ENCODE measurements at places on chromosomes 1 and 21.

DNA sequence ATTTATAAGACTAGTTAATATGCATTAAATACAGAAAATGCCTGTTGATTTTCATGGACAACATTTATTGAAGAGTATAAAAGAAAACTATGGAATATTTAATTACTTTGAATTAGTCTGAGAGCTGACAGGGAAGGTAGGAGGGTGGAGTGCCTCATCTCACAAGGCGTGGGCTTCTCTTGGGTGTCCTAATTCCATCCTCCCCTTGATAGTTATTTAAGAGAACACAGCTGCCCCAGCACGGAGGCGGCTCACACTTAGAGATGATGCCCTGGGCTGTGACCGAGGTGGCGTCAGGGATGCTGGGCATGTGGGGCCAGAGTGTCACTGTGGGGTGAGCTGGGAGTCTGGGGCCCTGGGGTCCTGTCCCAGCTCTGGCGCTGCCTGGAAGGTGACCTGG is 493.0 kb downstream of the PTPRU start:
- DNase-seq: no peak

DNA sequence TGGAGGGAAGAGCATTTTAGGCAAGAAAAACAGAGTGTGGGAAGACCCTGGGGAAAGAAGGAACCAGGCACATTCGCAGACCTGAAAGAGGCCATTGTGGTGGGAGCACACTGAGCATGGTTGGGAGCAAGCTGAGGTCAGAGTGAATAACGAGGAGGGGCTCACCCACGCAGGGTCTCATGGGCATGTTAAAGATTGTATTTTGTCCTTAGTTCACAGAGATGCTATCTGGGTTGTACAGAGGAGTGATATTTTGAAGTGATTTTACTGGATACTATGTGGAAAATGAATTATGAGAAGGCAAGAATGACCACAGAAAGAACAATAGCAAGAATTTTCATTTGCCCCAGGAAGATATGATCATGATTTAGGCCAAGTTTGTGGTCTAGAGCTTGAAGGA is 578.3 kb upstream of the NR5A2 start:
- no peak for DNase-seq

GRCh38 chr1:38586993-38587646 is 272.5 kb downstream of the RRAGC start:
- DNase-seq: peak; percentile 62

DNA sequence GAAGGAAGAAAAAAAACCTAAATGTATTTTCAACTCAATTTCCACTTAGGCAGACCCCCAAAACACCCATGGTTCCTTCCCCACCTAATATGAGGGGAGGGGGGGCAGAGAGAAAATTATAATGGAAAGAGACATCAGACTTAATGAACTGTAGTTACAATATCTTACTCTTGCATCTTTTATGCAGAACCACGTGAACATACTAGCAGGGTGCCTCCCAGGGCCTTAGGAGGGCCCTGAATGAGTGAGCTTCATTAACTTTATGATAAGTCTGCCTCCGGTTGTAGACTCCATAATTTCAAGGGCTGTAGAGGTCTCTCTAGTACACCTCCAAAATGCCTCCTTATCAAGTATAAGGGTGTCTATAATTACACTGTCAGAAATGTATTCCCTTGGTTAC is 11.3 kb upstream of the KIRREL1 start:
- DNase-seq: no peak

- DNase-seq: no peak
These were observed 48.2 kb upstream of the A3GALT2 start for GRCh38 chr1:33369081-33369480.

DNA sequence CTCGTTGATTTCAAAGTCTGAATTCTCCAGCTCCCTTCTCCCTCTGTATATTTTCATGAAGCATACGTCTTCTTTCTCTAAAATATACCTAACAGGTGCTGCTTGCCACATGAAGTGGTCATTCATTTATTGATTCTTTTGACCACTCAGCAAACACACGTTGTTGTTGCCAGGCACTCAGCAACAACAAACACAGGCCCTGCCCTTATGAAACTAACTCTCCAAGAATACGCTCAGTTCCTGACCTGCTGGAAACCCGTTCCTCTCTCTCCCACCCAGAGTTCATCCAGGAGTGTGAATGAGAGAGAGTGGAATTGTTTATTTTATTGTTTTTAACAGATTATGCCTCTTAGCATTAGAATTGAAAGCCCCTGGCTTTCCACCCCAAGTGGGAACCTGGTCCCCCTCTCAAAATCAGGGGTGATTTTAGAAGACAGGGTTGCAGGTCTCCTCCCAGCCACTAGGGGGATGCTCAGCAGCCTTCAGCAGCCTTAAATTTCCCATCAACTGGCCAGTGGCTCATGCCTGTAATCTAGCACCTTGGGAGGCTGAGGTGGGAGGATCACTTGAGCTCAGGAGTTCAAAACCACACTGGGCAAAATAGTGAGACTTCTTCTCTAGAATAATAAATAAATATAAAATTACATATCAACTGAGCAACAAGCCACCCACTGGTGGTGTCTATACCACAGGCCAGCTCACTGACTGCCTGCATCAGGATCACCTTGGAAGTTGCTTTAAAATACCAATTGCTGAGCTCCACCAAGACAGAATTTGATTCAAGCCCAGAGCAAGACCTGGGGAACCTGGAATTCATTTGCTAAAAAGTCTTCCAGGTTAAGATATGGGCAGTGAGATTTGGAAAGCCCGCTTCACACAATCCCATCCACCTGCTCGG is 181.0 kb upstream of the KLHDC7A start:
- no peak for DNase-seq

DNA sequence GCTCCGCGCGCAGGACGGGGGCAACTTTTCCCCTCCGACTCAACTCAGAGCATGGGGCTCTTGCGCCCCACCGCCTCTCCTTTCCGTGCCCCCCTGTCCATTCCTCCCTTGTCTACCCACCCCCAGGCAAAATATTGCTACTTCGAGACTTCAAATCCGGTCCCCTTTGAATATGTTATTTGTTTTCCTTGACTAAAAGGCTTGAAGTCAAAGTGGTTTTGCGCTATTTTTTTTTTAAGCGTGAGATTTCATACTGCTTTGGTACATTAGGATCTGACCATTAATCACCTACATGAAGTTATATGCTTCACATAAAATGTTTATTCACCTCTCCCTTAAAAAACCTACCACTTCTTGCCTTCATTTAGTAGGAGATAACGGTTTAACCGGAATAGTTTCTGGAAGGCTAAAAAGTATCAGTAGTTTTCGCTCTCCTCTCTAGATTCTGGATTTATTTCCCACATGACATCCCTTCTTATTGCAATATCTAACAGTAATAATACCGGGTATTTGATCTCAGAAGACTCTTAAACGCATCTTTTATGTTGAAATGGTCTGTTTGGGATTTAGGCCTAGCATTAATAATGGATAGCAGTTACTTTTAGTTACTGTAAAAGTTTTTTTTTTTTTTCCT is 1.6 kb downstream of the NFIA start:
- DNase-seq: no peak

GRCh38 chr1:159959451-159959850 is 5.4 kb upstream of the SLAMF9 start:
- DNase-seq: no peak

- DNase-seq: no peak
These were observed 89.7 kb upstream of the ADAR start for GRCh38 chr1:154697710-154698109.

GRCh38 chr1:92964998-92965397 is 3.7 kb upstream of the DIPK1A start:
- no peak for DNase-seq

GRCh38 chr1:175794586-175794985 is 51.2 kb upstream of the TNR start:
- DNase-seq: no peak

DNA sequence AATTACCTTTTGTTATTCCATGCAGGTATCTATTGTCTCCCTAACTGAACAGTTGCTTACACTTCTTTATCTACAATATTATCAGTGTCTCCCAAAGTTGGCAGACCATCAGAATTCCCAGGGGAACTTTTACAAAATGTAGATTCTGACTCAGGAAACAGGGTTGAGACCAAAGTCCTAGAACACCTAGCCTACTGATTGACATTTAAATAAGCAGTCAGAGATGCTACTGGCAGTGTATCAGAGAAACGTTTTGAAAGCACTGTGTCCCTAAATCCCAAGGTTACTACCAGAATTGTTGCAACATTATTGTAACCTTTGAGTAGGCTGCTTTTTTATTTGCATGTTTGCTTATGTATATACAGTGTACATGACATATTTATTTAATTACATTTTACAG is 1.8 kb upstream of the F5 start:
- DNase-seq: no peak

DNA sequence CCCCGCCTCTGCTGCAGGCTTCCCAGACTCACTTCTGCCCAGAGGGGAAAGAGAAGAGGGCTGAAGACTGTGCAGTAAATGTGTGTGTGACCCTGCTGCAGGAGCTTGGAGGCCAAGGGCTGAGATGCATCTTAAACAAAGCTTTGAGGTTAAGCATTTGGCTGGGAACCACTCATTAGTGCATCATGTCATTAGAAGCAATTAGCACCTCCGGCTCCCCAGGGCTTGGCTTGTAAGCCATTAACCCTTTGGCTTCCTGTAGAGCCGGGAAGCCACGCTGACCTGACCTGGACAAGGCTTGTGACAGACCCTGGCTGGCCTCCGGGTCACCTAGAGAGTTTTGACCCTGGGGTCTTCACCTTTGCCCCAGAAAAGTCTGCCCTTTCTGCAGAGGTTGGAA is 77.0 kb downstream of the CSMD2 start:
- no peak for DNase-seq

- no peak for DNase-seq
These were observed 160.0 kb downstream of the PDE4B start for GRCh38 chr1:65952696-65953095.

- no peak for DNase-seq
These were observed 132.9 kb upstream of the C1orf21 start for GRCh38 chr1:184253921-184254320.

DNA sequence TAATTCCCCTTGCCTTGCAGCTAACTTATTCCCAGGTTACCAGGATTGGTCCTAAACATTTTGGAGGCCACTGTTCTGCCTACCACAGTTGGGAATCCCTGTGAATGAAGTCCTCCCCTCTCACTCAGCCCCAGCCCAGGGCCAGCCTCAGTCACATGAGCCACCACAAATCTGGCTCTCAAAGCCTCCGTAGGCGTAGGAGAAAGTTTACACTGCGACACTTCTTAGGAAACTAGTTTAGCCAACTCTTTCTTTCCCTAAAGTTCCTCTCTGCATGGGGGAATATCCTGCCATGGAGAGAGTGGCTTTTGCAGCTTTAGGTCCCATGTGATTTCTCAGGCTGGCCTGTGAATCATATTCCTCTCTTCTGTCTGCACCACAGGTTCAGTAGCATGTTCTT is 45.7 kb upstream of the ETV3 start:
- DNase-seq: no peak

DNA sequence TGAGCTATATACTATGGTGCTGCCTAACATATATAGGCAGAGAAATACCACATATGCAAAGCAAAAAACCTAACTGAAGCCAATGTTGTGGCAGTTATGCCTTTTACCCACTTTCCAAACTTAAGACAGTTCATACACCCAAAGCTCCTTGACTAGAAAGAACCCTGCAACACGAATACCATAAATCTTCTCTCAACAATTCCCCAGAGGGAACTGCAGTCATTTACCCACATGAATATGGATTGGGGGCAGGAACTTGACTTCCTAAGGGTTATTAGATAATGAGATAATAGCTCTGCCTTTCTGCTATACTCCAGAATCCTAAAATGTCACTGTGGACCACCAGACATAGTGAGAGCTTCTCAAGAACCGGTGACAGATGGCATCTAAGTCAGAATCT is 2.9 kb upstream of the ASPM start:
- DNase-seq: no peak

DNA sequence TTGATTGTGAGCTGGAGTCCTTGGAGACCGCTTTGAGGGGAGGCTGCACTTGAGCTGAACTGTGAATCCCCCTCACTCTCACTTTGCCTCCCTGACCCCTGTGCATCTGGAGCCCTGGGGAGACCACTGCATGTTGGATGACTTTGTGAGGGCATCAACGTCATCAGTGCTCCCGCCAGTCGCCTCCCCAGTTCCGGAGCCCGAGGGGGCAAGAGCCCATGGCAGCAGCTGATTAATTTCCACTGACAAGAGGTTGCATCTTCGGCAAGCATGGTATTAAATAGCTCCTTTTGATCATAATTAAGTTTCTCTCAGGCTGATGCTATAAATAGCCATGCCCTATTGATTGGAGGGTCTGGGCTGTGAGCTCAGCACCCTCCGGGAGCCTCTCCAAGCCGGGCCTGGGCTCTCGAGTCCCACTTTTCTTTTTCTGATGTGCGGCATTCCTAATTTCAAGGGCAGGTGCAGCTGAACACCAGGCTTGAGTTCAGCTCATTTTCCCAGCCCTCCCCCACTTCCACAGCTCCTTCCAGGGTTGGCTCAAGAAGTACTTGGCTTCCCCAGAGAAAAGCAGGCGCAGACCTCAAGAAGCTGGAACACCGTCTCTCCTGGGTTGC is 33.2 kb downstream of the KCND3 start:
- no peak for DNase-seq

DNA sequence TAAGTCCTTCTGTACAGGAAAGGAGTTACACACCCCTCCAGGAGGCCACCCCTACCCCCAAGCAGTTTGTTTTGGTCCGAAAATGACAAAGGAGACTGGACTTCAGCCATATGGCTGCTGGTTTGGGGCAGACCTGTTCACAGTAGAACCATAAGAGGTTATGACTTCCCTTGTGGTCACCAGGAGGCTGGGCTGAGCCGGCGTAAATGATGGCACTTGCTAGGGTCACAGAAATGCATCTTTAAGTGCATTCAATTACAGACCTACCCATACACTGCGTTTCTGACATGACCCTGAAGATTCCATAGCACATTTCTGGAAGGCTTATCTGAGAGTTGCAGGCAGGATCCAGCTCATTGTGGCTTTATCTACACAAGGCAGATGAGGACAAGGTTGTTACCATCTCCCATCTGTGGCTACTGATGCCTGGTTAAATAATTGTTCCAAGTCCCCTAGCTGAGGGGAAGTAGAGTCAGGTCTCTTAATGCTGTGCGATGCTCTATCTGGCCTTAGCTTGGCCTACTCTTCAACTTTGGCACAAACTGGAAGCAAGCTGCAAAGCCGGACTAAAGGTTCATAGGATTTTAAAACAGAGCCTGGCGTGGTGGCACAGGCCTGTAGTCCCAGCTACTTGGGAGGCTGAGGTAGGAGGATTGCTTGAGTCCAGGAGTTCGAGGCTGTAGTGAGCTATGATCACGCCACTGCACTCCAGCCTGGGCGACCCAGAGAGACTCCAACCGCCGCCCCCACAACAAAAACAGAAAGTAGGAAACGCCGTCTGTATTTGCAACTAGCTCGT is 1.7 kb upstream of the TRIM67 start:
- DNase-seq: no peak

GRCh38 chr1:97849345-97850340 is 71.2 kb downstream of the DPYD start:
- no peak for DNase-seq

Measured in D721Med (cell line).